ENCODE measurements at places on chromosomes 2 and 18.

DNA sequence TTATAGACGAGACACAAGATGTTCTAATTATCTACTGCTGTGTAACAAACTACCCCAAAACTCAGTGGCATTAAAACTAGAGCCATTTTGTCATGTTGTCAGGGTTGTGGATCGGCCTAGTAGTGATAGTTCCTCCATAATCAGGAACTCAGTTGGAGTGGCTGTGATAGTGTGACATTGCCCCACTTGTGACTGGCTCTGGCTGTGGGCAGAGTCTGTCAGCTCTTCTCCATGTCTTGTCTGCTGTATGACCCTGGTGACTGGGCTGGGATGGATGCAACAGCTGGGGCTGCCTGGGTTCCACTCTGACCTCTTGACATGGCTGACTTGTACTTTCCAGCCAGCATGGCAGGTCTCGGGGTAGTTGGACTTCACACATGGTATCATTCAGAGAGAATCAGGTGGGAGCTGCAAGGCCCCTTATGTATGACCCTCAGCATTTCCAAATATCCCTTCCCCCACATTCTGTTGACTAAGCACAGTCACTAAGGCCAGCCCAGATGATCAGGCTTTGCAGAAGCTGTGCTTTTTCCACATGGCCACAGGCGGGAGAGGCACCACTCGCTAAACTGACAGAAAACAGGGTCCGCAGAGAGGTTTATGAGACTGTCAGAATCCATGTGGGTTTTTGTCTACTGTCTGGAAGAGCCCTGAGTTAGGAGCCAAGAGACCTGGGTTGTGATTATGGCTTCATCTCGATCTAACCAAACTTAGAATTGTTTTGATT, 50.3 kb downstream of the SETBP1 start:
- DNase-seq, result no peak

DNA sequence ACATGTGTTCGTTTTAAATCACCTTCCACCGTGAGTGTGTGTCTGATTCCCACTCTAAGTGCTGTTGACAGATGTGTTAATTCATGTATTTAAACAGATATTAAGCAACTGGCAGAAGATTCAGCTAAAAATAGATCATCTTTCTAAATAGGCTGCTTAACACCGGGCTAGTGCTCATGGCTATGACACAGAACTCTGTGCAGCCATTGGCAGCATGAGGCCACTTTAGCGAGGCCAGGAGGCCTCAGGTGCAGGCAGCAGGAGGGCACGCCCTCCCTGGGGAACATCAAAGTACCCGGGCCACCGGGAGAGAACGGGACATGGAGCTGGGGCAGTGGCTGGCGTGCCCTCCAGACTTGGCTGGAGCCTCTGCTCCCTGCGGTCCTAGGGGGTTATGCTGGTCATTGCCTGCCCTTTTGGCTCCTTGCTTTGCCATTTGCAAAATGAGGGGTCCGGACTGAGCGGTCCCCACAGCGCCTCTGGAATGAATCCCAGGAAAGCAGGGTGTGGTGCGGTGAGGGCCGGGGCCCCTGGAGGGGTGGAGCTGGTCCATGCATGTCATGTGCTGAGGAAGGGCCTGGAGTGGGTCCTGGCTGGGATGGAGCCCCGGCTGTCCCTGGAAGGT, 62.8 kb upstream of the HDAC4 start:
- no peak for DNase-seq

GRCh38 chr2:220175967-220176366, 548.5 kb downstream of the SLC4A3 start:
- DNase-seq, result no peak

- DNase-seq, result no peak
These were observed 17.6 kb downstream of the TBC1D8 start for GRCh38 chr2:101133492-101134100.

GRCh38 chr2:109481599-109481998, 132.2 kb downstream of the SEPTIN10 start:
- DNase-seq, result no peak

DNA sequence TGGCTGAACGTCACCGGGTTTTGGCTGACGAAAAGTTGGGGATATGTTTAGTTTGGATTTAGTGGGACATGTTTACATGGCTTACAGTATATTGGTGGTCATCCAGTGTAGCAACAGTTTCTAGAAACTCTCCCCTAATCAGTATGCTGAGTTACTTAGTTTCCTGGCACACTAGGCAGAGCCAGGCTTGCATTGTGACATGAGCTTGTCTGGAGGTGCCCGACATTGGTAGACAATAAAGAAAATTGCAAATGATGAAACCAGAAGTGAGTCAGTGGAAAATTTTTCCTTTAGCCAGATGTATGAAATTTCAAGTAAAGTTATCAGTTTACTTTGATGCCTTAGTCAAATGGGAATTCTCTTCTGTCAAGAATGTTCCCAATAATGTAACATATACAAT, 276.1 kb downstream of the RDH14 start:
- DNase-seq, result no peak

DNA sequence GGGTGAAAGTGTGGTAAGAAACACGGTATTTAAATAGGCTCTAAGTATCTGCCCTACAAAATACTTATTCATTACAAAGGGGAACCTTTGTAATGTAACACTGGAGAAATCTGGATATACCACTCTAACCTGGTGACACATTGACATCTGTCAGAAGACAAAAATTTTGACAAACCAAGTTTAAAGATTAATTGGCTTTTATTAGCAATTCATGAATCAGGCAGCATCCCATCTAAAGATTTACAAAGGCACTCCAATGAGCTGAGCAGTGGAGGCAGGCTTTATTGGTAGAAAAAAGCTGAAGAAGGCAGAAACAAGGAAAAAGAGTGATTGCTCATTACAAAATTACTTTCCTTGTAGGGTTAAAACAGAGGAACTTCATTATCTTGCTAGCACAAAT, 35.0 kb downstream of the BMPR2 start:
- no peak for DNase-seq

- DNase-seq, result no peak
These were observed 28.6 kb upstream of the CERS6 start for GRCh38 chr2:168427451-168427850.

DNA sequence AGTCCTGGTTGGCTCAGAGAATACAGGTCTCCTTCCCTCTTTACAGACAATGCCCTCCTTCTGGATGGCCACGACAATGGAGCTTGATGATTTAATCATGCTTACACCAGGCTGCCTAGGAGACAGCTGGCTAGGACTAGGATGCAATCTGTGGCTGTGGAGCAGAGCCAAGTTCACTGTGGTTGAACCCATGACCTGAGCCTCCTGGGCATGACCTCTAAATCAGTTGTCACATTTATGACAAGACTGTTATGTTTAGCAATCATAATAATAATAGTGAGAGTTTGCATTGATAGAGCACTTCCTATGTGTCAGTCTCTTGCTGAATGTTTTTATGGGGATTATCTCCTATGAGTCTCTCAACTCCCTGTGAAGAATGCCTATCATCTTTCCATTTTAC, 244.1 kb downstream of the ICOS start:
- no peak for DNase-seq

DNA sequence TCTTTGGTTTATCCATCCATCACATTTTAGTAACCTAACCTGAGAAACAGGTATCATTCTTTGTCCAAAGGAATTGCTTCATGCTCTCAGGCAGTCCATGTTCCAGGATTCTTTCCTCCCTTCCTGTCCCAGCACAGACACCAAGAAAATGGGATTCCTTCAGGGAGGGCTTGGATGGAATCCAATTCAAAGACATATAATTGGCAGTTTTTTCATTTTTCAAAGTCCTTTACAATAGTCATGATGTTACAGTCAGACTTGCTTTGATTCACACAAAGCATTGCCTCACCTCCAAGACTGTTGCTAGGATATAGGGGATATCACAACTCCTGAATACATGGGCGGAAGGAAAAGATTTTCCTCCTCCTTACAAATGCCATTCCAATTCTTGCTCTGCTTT, 241.4 kb upstream of the ACVR2A start:
- DNase-seq, result no peak

GRCh38 chr2:141260911-141261310, 869.9 kb downstream of the LRP1B start:
- no peak for DNase-seq

GRCh38 chr2:118056165-118056534, 32.1 kb upstream of the INSIG2 start:
- peak; percentile 35 for DNase-seq

- no peak for DNase-seq
These were observed 4.4 kb downstream of the CAPN14 start for GRCh38 chr2:31212659-31213600.

GRCh38 chr2:10763461-10763800, 42.0 kb downstream of the ATP6V1C2 start:
- DNase-seq, result no peak

DNA sequence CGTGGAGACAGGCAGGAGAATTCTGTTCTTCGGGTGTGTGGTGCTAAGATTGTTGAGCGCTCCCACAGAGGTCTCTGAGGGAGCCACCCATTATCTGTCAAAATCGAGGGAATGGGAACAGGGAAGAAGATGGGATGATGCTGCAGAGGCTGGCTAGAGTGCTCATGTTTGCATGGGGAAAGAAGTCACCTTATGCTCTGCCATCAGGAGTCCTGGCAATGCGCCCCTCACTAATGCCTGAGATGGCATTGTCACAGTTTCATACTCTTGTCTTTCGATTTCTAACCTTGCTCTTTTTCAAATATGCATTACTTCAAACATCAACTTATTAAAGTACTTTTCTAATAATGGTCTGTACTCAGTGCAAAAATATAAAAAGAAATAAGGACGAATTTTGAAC, 463.3 kb upstream of the CELF4 start:
- no peak for DNase-seq

GRCh38 chr2:95388091-95388692, 14.3 kb upstream of the FAHD2A start:
- DNase-seq, result no peak

Measured in GM20000 (cell line).